Esophagus squamous epithelium (tissue), 5 donors: ENCODE measurements at places on chromosomes 7 and 10.

DNA sequence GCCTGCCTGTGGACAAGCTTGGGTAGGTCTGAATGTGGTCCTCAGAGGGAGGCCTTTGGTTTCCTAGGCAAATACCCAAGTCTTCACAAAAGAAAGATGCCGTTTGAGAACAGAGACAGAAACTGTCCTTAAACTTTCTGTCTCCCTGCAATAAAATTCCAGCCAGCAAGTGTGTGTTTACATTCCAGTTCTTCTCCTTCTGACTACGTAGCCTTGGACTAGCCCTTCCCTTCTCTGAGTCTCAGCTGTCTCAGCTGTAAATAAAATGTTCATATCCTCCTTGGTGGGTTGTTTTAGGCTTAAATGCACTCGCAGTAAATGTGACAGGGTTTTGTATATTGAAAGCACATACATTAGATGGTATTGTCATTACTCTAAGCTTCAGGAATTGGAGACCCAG lies 561.2 kb upstream of the MKI67 start:
- no peak for DNase-seq

DNA sequence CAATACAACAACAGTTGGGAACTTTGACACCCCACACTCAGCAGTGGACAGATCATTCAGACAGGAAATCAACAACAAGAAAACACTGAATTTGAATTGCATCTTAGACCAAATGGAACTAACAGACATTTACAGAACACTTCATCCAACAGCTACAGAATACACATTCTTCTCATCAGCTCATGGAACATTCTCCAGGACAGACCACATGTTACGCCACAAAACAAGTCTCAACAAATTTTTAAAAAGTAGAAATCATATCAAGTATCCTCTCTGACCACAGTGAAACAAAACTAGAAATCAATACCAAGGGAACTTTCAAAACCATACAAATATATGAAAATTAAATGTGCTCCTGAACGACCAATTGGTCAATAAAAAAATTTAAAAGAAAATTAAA lies 212.3 kb downstream of the DNAJC1 start:
- no peak for DNase-seq

GRCh38 chr10:72124989-72125388 lies 36.6 kb upstream of the SPOCK2 start:
- no peak for DNase-seq

DNA sequence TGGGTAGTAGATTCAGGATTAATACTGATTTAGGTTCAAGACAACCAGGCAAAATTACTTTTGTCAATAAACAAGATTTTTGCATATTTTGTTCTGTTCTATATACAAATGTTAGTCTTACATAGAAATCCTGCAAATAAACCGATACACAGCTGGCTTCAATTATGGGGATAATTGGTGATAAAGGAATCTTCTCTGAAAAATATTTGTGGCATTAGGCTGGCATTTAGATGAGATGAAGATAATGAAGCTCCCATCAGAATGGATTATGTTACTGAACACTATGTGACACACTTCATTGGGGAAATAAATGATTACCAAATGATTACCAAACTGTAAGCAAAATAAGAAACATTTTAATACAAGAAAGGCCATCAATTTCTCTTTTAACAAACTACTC lies 65.8 kb downstream of the NT5C2 start:
- no peak for DNase-seq

DNA sequence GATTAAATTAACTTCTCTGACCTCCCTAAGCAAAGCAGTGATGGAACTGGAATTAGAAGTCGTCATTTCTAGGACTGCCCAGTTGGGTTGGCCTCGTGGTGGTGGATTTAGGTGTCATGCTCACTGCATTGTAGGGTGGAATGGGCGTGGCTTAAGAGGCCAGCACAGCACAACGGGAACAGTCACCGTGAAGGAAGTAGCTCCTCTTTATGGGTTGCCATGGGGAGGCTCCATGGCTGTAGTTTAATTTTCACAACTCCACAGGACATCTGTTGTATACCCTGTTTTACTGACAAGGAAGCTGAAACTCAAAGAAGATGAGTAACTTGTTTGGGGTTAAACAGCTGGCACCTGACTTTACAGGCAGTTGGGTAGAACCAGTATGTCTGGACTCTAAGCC lies 208.3 kb downstream of the CELF2 start:
- DNase-seq, result no peak

GRCh38 chr10:98224509-98224908 lies 43.5 kb downstream of the LOXL4 start:
- DNase-seq, result no peak

- DNase-seq, result no peak
Measured at GRCh38 chr10:18298256-18298655, 158.0 kb downstream of the CACNB2 start.

DNA sequence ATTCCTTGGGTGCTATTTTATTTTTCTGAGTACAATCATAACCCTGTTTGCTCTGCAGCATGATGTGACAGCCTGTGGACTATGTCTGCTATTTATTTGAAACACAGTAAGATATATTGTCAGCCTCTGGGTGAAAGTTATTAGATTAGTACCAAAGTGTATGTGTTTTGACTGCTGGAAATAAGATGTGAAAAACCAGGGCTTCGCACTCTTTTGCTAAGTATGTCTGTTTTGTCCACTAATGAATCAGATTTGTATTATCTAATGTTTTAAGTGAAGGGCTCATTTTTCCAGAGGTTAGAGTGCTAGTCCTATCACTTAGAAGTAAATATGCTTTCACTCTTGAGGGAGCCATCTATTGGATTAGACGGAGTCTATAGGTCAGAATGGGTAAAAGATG lies 569.8 kb upstream of the FZD8 start:
- no peak for DNase-seq

- no peak for DNase-seq
Measured at GRCh38 chr7:3825491-3825890, 524.4 kb downstream of the SDK1 start.

- no peak for DNase-seq
Measured at GRCh38 chr10:60994128-60994527, 50.1 kb upstream of the RHOBTB1 start.

DNA sequence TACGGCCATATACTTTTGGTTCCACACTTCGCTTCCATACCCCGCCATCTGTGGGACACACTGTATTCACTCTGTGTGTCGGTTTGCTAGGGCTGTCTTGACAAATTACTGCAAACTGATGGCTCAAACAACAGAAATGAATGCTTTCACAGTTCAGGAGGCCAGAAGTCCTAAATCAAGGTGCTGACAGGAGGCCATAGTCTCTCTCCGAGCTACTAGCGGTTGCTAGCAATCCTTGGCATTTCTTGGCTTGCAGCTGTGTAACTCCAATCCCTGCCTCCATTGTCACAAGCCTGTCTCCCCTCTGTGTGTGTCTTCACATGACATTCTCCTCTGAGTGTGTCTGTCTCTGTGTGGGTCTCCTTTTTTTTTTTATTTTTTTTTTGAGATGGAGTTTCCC lies 28.9 kb upstream of the BMPR1A start:
- no peak for DNase-seq

DNA sequence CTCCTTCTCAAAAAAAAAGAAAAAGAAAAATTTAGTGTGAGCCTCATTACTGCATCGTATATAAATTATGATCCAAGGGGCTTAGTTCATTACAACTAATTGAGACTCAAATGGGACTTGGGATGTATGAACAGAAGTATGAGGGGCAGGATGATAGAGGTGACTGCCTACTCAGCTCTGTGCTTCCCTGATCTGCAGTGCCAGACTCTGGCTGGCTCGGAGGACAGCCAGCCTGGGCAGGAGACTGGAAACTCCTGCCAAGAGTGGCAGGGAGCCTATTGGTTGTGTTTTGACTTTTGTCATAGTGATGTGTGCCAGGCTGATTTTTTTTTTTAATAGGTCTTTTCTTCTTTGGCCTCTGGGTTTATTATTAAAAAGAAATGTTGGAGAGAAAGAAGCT lies 73.8 kb upstream of the GTF2IRD1 start:
- DNase-seq, result no peak

- DNase-seq, result no peak
Measured at GRCh38 chr10:78579995-78580394, 488.8 kb upstream of the ZMIZ1 start.

DNA sequence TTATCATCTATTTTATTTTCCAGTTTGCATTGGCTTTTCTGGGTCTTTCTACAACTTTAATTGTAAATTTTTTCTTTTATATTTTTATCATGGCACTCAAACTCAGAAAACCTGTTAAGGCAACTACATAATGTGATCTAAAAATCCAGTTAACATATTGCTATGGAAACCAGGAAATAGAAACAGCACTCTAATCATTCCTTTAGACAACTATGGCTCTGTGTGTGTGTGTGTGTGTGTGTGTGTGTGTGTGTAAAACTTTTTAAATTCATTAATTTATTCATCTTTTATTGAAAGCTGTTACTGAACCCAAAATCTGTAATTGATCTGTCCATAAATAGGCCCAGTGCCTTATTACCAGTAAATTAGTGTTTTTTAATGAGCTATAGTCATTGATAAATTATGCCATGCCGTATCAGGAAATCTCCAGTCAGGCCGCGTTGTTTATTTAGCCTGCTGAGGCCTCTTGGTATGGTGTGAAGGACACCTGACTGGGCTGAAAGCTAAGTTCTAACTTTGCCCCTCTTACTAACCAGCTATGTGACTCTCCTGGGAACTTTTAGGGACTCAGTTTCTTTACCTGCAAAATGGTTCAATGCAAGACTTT lies 1.5 kb upstream of the MET start:
- no peak for DNase-seq

- no peak for DNase-seq
Measured at GRCh38 chr7:23105086-23105643, 420 bp upstream of the KLHL7 start.

- DNase-seq, result no peak
Measured at GRCh38 chr7:2276107-2276506, 34.1 kb downstream of the NUDT1 start.

- no peak for DNase-seq
Measured at GRCh38 chr7:121075952-121076349, 87.4 kb downstream of the CPED1 start.

- no peak for DNase-seq
Measured at GRCh38 chr10:131358741-131359442, 47.4 kb upstream of the TCERG1L start.

DNA sequence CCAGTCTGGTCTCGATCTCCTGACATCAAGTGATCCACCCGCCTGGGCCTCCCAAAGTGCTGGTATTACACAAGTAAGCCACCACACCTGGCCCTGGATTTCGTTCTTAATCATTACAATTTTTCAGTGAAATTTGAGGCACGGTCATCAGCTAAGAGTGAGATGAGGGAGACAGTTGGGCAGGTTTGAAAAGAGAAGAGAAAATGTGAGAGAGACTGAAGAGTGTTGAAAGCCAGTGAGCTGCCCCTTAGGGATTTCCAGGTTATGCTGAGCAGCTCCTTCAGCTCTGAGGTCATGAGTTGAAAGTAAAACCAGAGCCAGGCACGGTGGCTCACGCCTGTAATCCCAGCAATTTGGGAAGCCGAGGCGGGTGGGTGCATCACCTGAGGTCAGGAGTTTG lies 5.9 kb upstream of the UPF2 start:
- DNase-seq, result no peak

DNA sequence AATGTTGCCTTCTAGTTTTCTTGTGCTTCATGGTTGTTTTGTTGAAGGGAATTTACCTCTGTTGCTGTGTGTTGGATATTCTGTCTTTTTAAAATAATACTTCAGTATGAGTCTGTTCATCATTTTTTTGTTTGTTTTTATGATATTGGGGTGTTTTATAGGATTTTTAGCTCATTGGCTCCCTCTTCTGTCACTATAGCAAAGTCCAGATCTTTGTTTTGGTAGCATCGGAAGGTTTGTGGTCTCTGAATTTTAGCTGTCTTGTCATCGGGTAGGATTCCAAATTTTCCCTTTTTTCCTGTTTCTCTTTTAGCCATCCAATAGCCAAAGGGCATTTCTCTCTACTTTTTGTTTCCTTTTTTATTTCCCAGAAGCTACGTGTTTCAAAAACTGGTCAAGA lies 91.4 kb downstream of the EXOC4 start:
- DNase-seq, result no peak

- no peak for DNase-seq
Measured at GRCh38 chr10:120132811-120133210, 240.3 kb downstream of the SEC23IP start.

- no peak for DNase-seq
Measured at GRCh38 chr7:44738051-44738723, 10.5 kb upstream of the ZMIZ2 start.

- no peak for DNase-seq
Measured at GRCh38 chr7:146544748-146545147, 428.1 kb downstream of the CNTNAP2 start.

DNA sequence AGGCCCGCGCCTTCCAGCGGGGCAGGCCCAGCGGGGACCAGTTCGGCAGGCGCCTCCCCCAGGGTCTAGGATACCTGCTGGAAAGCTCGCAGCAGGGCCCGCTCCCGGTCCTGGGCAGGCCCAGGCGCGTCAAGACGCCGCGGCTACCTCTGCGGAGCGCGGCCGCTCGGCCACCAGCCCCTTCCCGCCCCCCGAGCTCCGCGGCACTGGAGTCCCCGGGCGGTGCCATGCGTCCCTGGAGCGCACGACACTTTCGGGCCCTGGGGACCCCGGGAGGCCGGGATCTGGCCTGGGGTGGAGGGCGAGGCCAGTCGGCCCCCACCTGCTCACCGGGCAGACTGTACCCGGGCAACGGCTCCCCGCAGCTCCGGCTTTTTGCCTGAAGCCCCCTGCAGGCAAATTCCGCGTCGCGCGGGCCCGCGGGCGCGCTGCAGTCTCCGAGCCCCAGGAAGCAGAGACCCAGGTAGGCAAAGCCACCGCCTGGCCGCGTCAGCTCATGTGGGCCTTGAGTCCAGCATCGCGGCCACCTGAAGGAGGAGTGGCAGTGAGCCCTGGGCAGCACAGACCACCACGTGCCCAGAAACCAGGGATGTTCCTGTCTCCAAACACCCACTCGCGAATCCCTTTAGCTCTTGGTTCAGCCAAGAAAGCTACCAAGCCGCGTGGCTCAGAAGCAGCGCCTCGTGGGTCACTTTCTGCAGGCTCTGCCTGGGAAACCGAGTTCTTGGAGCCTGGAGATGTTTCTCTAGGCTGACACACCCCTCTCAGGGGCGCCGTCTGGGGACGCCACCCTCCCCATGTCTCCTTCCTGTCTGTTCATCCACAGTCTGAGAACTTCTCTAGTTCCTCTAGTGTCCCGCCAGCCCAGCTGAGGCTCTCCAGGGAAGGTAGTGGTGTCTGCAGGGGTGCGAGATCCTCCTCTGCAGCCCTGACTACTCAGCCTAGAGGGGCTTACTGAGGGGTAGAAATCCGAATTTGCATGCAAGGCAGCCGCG lies 46.1 kb upstream of the APBB1IP start:
- DNase-seq, result no peak

GRCh38 chr10:34169131-34169530 lies 646.0 kb downstream of the PARD3 start:
- DNase-seq, result no peak

GRCh38 chr10:93904901-93905300 lies 11.1 kb downstream of the SLC35G1 start:
- no peak for DNase-seq

DNA sequence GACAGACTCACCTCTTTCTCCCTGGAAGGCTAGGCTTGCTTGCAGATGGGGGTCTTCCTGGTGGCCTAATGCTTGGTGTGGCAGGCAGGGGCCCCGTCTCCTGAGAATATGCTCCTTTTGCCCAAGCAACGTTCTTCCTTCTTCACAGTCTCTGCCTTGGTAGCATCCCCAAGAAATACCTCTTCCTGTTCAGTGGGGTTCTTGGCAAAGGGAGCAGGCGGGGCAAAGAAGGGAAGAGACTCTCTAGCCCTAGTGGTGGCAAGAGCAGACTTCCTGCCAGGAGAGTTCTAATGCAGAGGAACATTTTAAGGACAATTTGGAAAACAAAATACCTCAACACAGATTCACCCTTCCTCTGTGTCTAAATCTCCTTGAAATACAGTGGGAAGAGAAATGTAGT lies at the start of gene CLEC5A:
TSS of gene CLEC5A (minus strand) at position 179 of the 400 bp plus-strand sequence. CDS start 682 bp downstream, outside the sequence.
- no peak for DNase-seq

GRCh38 chr10:53140506-53140905 lies 367.9 kb upstream of the MBL2 start:
- no peak for DNase-seq
